ENCODE measurements at places on chromosomes 12 and 14. TPM values are rescaled to one million over a fixed set of nuclear protein-coding genes. Genes with fewer than 3 reads are reported as not detected.

The CYP46A1 gene
- not detected for total RNA-seq

The C12orf50 gene
- total RNA-seq = not detected

The IRAK3 gene
- 0.50 TPM for total RNA-seq

The TMEM119 gene
- total RNA-seq = 1.0 TPM

The AKAP5 gene
- 0.67 TPM for total RNA-seq

The GLI1 gene
- 1.4 TPM for total RNA-seq

The OTX2 gene
- total RNA-seq = not detected

The IFNG-AS1 gene
- not detected for total RNA-seq

The ZFHX2 gene
- total RNA-seq = 0.83 TPM

The CIDEB gene
- total RNA-seq = 1.3 TPM

The KRT79 gene
- total RNA-seq = not detected
